ENCODE measurements at places on chromosomes 2 and 18. TPM values are rescaled to one million over a fixed set of nuclear protein-coding genes. Genes with fewer than 3 reads are reported as not detected.
A peak's percentile ranks its signal among the peaks of the same experiment; 100 is the strongest.

DNA sequence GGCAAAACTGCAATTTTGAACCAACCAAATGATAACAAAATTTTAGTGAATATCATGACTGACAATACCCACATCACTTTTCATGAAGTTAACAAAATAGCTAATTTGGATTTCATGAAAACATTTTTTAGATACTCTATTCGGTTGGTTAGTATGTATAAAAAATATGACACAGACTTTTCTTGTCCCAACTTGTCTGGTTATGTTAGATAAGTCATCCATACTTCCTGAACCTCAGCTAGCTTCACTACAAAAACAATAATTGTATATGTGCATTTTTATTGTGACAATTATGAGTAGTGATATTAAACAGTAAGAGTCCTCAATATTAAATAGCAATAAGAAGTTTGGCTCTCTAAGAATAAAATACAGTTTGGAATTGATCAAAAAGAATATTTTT is 408.1 kb upstream of the DSEL start:
- DNase-seq = no peak

DNA sequence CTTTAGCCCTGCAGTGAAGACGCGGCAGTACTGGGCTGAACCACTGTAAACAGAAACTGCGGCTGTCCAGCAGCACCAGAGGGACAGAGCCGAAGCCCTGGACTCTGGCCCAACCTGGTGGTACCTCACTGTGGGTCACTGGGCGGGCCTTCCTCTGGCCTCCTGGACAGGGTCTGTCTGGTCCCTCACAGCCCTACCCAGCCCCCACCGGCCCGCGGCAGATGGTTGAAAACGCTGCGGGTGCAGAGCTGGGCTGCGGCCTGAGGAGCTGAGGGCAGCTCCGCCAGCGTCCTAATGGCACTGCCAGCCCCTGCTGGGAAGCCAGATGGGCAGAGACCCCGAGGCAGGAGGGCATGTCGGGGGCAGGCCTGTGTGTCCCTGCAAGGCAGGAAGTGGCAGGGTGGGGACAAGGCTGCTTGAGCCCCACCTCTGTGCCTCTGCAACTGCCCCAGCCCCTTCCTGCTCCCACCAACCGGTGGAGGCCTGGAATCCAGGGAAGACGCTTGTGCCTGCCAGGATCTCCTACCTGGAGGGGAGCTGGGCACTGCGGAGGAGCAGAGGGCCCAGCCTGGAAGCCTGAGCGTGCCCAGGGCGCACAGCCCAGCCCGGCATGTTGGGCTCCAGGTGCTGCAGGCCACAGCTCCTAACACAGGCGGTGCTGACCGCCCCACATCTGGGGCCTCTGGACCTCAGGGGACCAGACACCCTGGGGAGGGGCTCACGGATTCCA is 36.3 kb downstream of the HS6ST1 start:
- no peak for DNase-seq

FZD7 gene
- 12.1 TPM for total RNA-seq

DNA sequence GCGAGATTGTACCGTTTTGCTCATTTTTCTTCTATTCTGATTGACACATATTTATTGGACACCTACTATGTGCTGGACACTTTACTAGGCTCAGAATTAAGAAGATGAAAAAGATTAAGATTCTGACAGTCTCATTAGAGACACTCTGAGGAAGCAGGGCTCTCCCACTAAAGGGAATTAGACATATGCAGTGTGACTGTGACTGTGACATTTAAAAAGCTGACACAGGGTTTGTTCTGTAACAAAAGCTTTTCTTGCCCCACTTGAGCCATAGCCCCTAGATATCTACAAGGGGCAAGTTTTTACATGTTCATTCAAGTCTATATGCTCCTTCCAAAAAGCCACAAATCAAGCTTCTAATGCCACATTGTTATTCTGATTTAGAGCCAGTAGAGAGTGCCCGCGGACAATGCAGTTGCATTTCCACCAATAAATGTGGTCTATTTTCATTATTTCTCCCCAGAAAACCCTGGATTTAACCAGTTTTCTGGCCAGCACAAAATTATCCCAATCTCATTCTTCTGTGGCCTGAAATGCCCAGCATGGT is 9.8 kb downstream of the ARHGAP25 start:
- no peak for DNase-seq

- peak; percentile 19 for DNase-seq
Observed at GRCh38 chr2:4073026-4073569, 369.7 kb downstream of the DCDC2C start.

MYL1 gene
- not detected for total RNA-seq

RNF125 gene
- 4.8 TPM for total RNA-seq

GRCh38 chr2:175852879-175853615 is 149.0 kb downstream of the LNPK start:
- DNase-seq = no peak

FAM110C gene
- 3.0 TPM for total RNA-seq

- DNase-seq = peak; percentile 38
Observed at GRCh38 chr2:196249860-196250259, 78.5 kb upstream of the STK17B start.

DNA sequence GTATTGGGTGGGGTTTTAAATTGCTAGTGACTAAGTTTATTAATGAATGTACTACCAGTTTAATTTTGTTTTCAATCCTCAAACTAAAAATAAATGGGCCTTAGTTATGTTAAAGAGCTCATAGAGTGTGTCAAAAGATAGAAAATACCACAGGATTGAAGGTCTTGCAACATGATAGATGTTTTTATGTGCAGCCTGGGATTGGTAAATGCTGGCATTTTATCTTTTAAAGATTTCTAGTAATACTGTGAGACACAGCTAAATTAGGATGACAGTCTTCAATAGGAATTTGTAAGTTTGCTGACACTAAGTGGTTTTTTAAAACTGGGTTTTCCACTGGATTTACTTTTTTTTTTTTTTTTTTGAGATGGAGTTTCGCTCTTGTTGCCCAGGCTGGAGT is 122.3 kb downstream of the HAUS1 start:
- DNase-seq = no peak

CERKL gene
- 12.0 TPM for total RNA-seq

Measured in lung (tissue), 17 donors.